ENCODE measurements at places on chromosomes 11 and 22.

DNA sequence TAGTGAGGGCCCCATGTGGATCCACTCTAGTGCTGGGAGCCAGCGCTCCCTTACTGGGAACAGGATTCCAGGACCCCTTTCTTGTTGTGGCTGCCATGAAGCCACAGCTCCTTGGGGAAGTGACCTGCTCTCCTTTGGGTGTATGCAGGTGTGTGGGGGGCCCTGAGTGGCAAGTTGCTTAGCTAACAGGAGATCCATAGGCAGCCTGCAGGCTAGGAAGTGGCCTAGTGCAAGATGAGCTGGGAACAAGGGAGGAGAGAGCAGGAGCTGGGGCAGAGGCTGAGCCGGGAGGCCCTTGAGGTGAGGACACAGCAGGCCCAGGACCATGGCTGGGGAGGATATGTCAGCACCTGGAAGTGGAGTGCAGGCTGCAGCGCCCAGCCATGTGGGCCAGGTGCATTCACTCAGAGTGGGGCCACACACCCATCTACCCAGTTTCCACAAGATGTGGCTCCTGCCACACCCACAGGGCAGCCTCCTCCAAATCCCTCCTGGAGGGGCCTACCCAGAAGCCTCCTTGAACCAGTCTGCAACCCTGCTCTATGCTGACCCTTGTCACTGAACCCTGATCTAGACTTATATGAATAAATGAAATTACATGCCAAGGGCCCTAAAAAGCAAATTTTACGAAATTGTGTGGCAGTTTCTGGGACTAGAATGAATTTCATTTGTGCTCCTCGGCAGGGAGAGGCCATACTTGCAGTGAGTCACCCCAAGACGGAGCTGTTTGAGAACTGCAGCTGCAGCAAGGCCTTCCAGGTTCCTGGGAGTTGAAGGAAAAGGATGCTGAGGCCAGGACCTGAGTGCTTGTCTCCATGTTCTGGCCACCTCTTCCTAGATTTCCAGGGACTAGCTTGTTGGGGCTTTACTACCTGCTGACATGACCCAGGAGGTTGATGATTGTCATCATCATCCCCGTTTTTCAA is 3.2 kb downstream of the THAP7 start:
- no peak for DNase-seq

GRCh38 chr11:47260366-47260765 is 2.6 kb downstream of the NR1H3 start:
- DNase-seq: no peak

- DNase-seq: no peak
Measured at GRCh38 chr22:38086001-38086845, 2.2 kb upstream of the SLC16A8 start.

- DNase-seq: no peak
Measured at GRCh38 chr11:105298630-105299029, 159.1 kb upstream of the CARD18 start.

- no peak for DNase-seq
Measured at GRCh38 chr11:71106671-71107070, 145.7 kb downstream of the SHANK2 start.

GRCh38 chr11:128732471-128733277 is 38.8 kb downstream of the FLI1 start:
- DNase-seq: no peak

GRCh38 chr11:71131861-71132260 is 120.5 kb downstream of the SHANK2 start:
- DNase-seq: no peak

GRCh38 chr11:27282806-27283205 is 80.2 kb downstream of the CCDC34 start:
- no peak for DNase-seq

DNA sequence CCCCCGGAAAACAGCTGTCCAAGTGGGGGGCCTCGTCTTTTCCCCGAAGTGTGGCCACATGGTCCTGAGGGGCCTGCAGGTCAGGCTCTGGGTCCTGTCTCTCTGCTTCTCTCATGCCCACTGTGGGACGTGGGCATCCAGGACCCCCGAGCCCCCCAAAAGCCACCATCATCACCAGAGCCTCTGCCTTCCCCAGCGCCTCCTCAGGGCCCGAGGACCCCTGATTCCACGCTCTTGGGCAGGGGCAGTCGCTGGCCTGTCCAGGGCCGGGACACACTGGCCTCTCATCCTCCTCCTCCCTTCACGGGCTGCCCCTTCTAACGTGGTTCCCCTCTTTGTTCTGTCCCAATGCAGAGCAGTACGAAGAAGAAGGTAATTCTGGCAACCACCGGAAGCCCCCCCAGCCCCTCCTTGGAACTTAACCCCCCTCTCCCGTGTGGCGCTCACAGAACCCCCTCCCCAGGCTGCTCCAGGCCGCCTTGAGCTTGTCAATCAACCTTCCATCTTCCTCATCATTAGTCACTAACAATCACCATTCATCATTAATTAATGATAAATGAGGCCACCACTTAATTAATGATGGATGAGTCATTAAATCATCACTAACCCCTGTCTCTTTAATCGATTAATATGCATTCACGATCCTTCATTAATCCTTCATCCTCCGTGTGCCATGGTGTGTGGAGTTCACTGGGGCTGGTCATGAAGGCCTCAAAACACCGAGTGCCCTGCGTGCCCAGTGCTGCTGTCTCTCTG is 3.9 kb downstream of the TNNT3 start:
- DNase-seq: no peak

GRCh38 chr22:22922954-22923319 is 35.3 kb downstream of the IGLL5 start:
- no peak for DNase-seq

DNA sequence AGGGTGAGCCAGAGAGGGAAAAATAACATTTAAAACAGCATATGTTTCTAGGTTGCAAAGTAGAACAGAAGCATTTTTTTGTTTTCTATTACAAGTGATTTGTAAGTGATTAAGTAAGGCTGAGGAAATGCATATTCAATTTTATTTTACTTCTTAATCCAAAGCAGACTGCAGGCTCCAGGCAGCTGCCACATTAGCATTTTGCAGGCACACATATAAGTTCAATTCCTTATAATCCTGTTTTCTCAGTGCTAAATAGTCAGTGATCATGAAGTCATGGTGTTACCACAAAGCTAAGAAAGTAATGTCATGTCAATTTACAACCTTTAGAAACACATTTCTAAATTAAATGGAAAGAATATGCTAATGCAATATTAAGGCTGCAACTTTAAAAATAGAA is 149.8 kb downstream of the CNTN5 start:
- DNase-seq: no peak

DNA sequence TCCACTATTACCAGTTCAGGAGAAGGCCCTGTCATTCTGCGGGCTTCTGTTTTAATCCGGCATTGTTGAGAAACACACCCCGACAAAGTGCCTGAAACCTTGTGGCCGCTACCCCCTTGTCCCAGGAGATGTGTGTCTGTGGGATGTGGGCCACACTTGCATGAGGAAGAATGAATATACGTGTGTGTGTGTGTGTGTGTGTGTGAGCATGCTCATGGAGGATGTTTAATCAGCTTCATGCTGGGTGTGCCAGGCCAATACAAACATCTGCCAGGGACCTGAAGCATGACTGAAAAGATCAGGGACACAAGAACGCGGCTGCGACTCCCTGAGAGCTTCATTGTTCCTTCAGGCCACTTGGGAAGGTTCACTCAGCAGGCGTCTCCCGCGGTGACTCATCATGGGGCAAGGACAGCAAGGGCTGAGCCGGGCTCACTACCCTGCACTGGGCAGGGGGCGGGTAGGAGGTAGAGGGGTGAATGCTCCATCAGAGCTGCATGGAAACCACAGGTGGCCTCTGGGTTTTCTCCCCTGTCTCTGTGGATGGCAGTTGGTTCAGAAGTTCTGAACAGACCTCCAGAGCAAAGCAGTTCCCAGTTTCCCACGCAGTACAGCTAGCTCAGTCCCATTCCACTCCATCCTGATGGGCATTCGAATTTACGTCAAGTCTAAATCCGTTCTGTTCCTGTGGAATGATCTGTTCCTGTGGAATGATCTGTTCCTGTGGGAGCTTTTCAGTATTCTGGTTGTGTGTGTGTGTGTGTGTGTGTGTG is 7.0 kb upstream of the MALAT1 start:
- DNase-seq: peak; percentile 80

DNA sequence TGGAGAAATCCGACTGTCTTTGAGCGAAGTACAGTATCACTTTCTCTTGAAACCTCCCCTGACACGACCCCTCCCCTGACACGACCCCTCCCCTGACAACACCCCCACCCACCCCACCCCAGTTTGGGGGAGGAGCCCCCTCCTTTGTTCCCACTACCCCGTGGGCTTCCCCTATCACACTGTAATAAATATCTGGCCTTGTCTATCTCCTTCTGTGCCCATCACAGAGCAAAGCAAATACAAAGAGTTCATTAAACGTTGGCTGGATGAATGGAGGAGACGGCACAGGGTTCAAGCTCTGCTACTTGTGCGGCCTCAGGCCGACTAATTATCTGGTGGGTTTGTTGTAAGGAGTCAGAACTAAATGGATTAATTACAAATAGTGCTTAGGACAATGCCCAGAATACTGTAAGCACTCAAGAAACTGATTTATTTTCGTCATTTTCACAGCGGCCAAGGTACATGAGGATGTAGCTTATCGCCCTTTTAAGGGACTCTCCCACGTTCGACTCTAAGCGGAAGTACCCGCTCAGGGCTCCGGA is 628 bp upstream of the GGA1 start:
- DNase-seq: no peak

DNA sequence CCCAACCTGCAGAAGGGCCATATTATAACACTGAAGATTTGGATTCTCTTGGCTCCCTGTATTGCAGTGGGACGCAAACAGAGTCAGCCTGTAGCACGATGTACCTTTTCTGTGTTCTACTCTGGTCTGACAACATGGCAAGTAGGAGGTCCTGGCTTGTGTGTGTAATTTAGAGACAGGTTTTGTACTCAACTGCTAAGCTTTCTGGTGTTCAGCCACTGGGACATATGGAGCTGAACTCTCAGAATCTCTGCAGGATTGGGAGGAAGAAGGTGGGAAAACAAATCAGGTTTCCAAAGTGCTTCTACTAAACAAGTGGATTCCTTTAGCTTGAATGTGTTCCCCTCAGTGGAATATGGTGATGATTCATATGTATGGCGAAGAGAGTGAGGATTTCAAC is 192.5 kb upstream of the MTMR2 start:
- no peak for DNase-seq

GRCh38 chr11:3642071-3642951 is 519 bp upstream of the ART5 start:
- no peak for DNase-seq

GRCh38 chr11:114556135-114556534 is 3.5 kb downstream of the NXPE1 start:
- no peak for DNase-seq

DNA sequence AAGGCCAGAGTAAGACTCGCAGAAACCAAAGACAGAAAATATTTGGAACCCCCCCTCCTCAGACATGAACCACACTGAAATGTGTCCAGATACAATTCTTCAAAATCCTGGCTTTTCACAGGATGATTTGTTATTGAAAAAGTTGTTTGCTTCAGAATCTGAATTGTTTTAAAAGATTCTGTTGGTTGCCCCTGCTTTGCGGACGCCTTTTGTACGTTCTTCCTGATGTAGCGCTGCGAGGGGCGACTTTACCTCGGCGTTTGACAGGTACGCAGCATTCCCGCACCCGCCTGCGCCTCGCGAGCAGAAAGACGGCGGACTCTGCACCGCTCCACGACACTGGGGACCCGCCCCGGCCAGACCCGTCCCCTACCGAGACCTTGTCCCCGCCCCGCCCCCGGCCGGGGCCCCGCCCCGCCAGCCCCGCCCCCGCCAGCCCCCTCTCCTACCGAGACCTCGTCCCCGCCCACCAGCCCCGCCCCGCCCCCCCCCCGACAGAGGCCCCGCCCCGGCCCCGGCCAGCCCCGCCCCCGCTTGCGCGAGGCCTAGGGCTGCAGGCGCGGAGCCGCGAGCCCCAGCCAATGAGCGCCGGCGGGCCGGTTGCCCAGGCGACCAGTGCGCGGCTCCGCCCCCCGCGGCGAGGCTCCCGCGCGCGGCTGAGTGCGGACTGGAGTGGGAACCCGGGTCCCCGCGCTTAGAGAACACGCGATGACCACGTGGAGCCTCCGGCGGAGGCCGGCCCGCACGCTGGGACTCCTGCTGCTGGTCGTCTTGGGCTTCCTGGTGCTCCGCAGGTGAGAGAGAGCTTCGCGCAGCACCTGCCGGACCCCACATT is at the start of gene GLB1L2:
GLB1L2 (plus strand) TSS at position 635 of the 835 bp plus-strand sequence; CDS start at position 709, 74 bp downstream.
- DNase-seq: no peak

GRCh38 chr11:3905080-3905953 is 49.9 kb downstream of the STIM1 start:
- DNase-seq: peak; percentile 72

GRCh38 chr11:8063324-8063723 is 17.7 kb upstream of the TUB start:
- no peak for DNase-seq

DNA sequence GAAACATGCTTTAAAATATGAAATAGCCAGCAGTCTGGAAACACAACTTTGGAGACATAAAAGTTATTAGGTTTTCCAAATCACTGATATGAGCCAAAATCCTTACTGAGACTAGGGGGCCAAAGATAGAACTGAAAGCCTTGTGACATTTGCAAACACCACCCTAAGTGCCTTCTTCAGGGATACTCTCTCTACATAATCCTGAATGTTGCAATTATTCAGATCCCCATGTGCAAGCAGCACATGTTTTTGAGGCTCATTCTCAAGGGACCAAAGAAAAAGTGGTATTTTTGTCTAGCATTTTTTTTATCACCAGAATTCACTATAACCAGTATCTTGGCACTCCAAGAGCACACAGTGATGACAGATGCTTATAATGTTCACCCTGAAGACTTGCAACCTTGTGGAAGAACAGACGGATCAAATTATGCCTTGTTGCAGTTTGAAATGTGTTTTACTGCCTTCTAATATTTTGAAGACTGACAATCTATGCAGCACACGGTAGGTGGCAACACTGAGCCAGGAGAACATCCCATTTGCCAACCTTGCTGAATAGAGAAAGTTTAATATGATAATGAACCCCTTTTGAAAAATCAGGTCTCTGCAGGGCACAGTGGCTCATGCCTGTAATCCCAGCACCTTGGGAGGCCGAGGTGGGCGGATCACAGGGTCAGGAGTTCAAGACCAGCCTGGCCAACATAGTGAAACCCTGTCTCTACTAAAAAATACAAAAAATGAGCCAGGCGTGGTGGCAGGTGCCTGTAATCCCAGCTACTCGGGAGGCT is 78.5 kb downstream of the PLEKHA7 start:
- DNase-seq: no peak

DNA sequence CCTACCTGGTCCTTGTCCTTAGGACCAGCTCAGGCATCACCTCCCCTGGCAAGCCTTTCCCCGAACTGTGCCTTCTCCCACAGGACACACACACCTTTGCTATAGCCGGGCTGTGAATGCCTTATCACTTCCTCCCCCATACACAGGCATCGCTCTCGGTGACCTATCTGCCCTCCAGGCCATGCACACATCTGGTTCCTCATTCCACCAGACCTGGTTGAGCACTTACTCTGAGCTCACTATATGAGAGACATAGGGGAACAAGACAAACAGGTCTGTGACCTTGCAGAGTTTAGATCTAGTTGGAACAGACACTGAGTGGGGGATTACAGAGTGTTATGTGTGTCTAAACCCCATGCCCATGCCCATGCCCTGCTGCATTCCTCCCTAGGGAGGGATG is 3.1 kb upstream of the BCR start:
- no peak for DNase-seq
